ENCODE measurements at places on chromosomes 2 and 18.

DNA sequence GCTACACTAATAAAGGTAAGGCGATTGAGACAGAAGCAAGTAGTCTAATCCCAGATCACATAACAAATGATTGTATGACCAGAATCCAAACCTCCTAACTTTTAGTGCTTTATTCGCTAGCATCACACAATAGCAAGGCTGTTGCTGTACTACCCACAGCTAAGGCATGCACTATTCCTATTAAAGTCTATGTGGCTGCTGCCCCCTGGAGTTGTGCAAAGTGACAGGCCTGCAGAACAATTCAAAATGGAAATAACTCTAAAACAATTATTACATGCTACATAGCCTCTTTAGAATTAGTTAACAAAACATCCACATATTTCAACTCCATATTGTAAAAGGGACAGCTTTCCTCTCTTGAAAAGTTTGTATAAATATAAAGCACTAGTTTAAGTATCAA lies 6.0 kb downstream of the ERBB4 start:
- DNase-seq: no peak

DNA sequence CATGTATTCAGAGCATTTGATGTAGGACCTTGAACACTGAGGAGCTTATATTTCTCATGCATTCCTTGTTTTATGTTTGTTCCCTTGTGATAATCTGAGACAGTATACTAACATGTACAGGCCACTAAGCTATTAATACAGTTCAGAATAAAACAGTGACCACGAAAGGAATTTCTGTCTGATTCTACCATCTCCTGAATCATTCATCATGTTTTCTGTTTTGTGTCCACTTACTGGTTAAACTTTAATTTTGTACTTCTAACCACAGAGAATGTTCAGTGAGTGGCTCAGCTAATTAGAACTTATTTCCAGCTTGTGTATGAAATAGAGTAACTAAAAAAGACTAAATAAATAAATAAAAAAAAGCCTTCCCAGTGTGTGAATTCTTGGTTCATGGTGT lies 110.4 kb downstream of the LRP1B start:
- DNase-seq: no peak

GRCh38 chr18:57942493-57942892 lies 101.5 kb upstream of the NEDD4L start:
- DNase-seq: no peak

GRCh38 chr2:181008407-181008806 lies 28.0 kb downstream of the UBE2E3 start:
- peak; percentile 12 for DNase-seq

- peak; percentile 49 for DNase-seq
Observed at GRCh38 chr2:158969715-158970240, 1.3 kb downstream of the TANC1 start.

DNA sequence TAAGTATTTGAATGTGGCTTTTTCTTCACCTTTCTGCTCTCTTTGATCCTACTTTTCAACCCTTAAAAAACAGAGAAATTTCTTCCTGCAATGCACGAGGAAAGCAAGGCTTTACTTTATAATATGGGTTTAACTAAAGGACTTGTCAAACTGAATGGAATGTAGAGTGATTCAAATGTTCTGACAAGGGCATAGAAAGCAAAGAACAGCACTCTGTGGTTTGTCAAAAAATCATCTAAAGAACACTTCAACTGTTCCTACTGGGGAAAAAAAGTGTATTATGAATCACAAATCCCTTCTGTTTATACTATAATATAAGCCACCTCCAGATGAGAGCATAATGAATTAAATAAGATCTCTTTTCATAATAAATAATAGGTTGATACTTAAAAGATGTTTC lies 45.0 kb upstream of the RIT2 start:
- no peak for DNase-seq

DNA sequence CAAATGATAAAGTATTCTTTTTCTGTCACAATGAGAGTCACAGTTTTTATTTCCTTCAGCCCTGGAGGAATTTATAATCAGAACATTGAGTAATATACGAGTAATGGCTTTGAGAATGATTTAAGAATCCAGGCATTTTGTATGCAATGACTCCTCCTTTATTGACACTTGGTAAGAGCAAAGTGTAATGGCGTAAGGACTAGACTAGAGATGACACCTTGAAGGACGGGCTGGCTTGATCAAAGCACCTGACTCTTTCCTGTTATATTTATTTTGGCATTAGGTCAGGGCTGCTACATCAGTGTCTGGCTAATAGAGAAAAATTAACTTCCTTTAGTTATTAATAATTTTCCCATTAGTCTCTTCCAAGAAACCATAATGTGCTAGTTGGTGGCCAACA lies 482.4 kb upstream of the GCFC2 start:
- no peak for DNase-seq

GRCh38 chr2:26786207-26787028 lies 562 bp downstream of the CENPA start:
- peak; percentile 26 for DNase-seq

- DNase-seq: no peak
Observed at GRCh38 chr2:240869109-240869955, 708 bp downstream of the AGXT start.

DNA sequence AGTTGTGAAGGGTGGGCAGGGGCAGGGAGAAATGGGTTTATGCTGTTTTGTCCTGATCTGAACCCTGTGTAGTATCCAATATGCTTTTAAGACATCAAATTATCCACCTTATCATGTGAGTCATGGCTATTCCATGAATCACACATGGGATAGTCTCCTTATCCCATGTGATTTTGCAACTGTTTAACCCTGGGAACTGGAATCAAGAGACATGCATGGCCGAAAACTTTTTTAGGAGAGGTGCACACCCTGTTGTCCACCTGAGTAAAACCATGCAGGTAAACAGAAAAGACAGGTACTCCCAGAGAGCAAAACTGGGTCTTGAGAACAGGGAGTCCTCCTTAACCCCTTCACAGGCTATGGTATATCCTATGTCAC lies 490.6 kb upstream of the HS6ST1 start:
- DNase-seq: no peak

DNA sequence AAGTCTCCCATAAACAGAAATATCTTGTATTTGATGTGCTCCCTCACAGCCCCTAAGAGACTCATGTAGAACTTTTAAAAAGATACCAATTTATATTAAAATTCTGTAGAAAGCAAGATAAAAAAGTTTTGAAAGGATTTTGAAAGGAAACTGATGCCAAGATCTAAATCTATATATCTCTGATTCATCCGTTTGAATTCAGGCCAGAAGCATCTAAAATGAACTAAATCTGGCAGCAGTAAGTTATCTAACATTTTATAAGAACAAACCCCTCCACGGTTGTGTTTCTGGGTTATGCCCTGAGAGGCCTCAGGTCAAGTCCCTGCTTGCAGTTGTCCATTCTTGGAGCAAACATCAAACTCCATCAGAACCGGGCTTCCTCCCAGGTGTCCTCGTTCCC lies 165.8 kb downstream of the FBXO15 start:
- no peak for DNase-seq

- no peak for DNase-seq
Observed at GRCh38 chr2:231930593-231931281, 4.5 kb upstream of the NPPC start.

DNA sequence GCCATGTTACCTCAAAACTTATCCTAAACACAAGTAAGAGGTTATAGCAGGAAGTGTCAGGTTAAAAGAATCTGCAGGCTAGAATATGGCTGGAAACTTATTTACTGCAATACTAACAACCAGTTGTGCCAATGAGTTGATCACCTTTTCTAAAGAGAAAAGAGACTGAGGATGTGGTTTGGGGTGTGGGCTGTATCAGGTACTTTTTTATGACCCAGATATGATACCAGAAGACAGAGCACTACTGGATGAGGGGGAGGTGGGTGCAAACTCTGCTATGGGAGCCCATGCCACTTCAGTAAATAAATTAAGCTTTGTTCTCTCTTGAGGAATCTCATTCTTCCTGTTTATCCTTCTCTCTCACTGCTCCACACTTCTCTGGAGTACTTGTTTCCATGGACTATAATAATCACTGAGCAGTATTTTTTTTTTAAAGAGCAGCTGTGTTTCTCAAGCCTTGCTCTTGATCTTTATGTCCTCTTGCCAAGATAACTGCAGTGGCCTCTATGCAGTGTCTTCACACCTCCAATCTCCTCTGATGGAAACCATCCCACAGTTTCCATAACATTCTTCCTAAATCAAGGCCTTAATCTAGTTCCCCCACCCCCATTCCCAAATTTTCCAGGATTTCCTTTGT lies 51.2 kb upstream of the NOSTRIN start:
- DNase-seq: no peak

DNA sequence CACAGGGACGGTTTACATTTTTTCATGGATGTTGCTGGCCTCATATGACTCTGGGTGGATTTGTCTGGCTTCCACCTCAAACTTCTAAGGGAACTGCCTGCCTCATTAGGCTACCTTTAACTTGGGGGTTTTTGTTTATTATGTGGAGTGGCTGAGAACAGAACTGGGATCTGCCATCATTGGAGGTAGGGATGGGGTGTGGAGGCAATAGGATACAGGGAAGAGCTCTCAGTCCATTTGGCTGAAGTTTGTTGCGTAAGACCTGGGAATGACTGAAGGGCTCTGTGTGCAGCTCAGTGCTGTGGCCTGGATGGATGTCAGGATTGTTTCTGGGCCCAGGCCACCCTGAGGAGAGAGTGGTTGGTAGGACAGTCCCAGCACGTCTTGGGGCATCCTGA lies 31.2 kb downstream of the ASB1 start:
- no peak for DNase-seq

GRCh38 chr2:190634381-190634780 lies 14.5 kb upstream of the NAB1 start:
- DNase-seq: no peak

DNA sequence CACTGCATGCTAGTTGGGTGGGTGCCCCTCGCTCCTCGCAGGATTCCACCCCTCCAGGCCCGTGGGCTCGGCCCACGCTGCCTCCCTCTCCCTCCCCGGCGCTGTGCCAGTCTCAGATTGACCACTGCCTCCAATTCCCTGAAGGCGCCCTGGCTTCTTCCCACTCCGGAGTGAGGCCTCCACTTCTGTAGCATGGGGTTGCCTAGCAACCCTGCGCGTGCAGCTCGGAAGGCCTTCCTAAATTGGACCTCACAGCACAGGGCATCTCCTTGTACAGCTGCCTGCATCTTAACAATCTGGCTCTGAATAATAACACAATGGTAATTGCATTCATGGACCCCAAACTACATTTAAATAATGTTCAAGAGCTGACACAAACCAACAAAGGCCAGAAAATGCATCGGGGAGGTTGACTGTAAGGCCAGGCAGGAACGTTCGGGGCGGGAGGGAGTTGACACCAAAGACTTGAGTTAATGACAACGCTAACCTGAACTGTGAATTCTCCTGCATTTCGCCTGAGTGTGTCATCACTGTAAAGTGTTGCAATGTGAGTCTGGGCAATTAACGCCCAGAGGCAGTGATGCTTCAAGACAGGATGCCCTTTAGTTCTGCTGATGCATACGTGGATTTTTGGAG lies 222.9 kb downstream of the ZBTB7C start:
- DNase-seq: no peak

- peak; percentile 12 for DNase-seq
Observed at GRCh38 chr2:170408461-170409163, 230.7 kb downstream of the MYO3B start.

DNA sequence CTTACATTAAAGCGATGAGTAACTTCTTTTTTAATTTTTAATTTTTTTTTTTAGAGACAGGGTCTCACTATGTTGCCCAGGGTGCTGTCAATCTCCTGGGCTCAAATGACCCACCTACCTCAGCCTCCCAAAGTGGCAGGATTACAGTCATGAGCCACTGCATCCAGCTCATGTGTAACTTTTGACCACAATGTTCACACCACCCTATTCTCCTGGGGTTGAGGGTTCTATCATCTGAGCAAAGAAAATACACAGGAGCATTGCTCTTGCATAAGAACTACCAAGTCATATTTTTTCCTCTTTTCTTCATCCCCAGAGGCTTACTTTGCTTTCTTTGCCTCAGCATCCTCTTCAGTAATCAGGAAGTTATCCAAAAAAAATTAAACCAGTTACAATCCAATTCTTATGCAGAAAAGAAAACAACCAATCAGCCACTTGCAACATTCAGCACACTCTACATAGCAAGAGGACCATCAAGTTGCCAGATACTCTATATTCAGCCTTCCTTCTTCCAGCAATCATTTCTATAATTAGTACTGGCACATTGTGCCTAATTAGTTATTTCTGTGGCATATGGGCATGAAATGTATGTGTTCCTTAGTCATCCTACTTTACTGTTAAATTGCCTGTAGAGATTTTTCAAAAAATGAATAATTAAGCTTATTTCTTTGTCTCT lies 345.6 kb downstream of the AKAIN1 start:
- no peak for DNase-seq

DNA sequence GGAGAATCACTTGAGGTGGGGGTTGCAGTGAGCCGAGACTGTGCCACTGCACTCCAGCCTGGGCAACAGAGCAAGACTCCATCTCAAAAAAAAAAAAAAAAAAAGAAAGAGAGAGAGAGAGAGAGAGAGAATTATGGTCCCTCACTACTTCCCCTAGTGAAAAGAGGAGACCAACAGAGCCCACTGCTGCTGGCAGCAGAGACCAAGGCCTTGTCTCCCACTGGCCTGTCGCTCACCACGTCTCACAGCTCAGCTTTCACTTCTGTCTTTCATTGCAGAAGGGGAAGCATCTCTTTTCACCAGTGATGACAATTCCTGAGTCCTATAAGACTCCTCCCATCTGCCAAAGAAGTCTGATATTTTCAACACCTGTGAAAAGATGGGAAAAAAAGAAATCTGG lies 81.3 kb downstream of the CLHC1 start:
- DNase-seq: no peak

Data from endothelial cell (in vitro differentiated cells).